ENCODE measurements at places on chromosomes 7 and 10. TPM values are rescaled to one million over a fixed set of nuclear protein-coding genes. Genes with fewer than 3 reads are reported as not detected.

The MCMBP gene
- total RNA-seq: 53.0 TPM

The RHOBTB1 gene
- 11.0 TPM for total RNA-seq

The AKR1B15 gene
- total RNA-seq: 11.5 TPM

The TBXAS1 gene
- total RNA-seq: 18.4 TPM

The JCAD gene
- 40.3 TPM for total RNA-seq

DNA sequence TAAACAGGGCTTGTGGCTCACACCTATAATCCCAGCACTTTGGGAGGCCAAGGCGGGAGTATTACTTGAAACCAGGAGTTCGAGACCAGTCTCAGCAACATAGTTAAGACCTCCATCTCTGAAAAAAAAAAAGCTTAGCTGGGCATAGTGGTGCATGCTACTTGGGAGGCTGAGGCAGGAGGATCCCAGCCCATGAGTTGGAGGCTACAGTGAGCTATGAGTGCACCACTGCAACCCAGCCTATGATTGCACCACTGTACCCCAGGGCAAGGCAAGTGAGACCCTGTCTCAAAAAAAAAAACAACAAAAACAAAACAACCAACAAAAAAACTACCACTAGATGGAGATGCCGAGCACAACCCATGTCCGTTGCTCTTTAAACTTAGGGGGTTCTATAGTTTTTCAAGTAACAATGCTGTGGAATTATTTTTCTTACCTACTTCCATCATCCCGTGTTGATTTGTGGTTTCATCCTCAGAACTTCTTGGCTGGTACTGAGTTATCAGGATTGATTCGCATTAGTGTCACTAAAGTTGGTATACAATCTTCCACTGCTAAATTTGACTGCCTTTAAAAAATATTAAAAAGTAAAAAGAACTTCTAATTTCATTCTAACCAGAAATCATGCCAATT is 12.2 kb upstream of the REPIN1 start:
- H3K4me3 ChIP-seq: no peak overlapping the region
- peaks cover 4% of the 10 kb centered on the region for H3K4me1 ChIP-seq

GRCh38 chr7:18230271-18230670 is 202.6 kb upstream of the PRPS1L1 start:
- no peaks in the 10 kb centered on the region for H3K27me3 ChIP-seq
- DNase-seq: no peak
- peaks cover 3% of the 10 kb centered on the region for H3K4me1 ChIP-seq
- H3K27ac ChIP-seq: no peak overlapping the region
- no peaks in the 10 kb centered on the region for H3K36me3 ChIP-seq
- H3K4me3 ChIP-seq: no peak overlapping the region

DNA sequence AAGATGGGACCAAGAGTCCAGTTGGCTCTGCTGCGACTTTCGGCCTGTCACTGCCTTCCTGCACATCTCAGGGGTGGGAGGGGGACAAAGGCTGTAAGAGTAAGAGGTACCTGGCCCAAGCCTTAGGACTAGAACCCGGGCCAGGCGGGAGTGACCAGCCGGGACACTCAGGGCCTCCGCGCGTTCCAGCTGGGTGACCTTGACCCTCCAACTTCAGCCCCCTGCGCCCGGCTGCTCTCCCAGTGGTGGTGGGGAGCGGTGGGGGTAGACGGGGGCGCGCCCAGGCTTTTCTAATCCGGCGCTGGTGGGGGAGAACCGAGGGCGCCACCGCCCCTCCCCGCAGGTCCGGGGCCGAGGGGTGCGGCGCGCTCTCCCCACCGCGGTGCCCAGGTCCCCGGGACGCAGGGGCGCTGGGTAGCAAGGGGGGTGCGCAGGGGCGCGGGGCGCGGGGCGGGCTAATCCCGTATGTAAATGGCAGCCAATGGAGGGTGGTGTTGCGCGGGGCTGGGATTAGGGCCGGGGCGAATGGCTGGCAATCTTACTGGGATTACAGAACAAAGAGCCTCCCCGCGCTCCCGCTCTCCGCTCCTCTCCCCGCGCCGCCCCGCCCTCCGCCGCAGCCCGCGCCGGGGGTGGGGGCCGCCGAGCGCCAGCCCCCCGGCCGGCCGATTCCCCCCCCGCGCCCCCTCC is at the start of gene GTF2IRD1:
GTF2IRD1 (plus strand) TSS at position 585 of the 690 bp plus-strand sequence. CDS start 54,175 bp downstream, outside the sequence.
- no peaks in the 10 kb centered on the region for H3K27me3 ChIP-seq
- no peaks in the 10 kb centered on the region for H3K36me3 ChIP-seq
- H3K4me1 ChIP-seq: peaks cover 31% of the 10 kb centered on the region
- peak within 1 kb of the TSS; percentile 97 for H3K27ac ChIP-seq
- DNase-seq: no peak

DNA sequence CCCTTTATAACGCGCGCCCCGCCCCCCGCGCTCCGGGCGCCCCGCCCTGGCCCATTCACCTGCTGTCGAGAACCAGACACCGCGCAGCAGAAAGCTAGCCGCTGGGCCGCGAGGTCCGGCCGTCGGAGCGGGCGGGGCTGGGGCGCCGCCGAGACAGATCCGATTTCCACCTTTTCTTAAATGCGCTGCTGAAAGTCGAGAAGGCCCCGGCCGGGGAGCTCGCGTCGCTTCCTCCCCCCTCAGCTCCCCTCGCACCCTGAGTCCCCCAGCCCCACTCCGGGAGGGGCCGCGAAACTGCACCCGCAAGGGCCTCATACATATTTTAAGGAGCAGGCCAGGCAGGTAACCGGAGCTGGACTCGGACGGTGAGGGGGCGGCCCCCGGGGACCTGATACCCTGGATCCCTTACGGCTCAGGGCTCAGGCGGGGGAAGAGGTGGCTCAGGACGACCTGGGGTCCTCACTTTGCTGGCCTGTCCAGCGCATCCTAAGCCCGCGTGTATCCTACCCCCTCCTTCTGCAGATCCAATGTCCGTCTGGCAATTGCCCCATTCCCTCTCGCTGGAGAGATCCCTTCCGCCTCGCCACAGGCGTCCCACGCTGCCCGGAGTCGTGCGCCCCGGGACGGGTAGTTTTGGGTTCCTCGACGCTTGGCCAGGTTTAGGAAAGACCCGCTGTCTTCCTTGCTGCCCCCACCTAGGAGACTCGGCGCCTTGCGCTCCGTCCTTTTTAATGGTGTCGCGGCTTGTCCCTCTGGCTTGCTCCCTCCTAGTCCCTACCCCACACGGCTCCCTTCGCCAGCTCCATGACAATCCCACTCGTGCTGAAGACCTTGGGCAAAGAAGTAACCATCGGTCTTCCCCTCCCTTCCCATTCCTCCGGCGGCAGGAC is 170.6 kb downstream of the UBE2H start:
- peaks cover 79% of the 10 kb centered on the region for H3K4me1 ChIP-seq
- H3K36me3 ChIP-seq: no peaks in the 10 kb centered on the region
- peaks cover 45% of the 10 kb centered on the region for H3K27me3 ChIP-seq
- DNase-seq: no peak

- H3K4me3 ChIP-seq: no peak overlapping the region
- no peaks in the 10 kb centered on the region for H3K36me3 ChIP-seq
- H3K27ac ChIP-seq: no peak overlapping the region
- H3K4me1 ChIP-seq: no peaks in the 10 kb centered on the region
Observed at GRCh38 chr10:23198940-23199767, 7.0 kb downstream of the PTF1A start.

DNA sequence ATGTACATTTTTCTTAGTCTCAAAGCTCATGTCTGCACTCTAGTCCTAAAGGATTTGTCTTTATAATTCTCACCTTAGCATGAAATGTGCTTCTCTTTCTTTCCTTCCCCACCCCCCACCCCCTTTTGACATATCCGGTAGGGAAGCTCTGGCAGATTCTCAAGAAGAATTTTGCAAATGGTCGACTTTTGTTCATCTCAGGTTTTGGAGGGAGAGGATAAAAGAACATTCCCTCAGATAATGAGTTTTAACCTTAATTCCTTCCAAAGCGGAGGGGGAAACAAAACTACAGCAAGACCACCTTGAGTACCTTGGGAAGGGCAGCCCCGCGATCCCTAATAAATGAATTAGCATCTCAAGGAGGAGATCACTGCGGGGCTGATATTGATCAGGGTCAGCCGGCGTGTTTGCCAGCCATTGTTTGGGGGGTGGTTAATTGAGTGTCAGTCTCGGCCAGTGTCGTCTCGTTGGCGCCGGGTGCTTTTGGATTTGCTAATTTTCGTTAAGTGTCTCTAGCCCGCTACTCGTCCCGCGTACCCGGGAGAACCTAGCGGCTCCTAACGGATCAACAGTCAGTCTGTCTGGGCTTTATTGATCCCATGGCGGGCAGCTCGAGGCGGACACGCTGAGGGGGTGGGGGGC is 874 bp upstream of the BAMBI start:
- peak; percentile 72 for DNase-seq
- peaks cover 25% of the 10 kb centered on the region for H3K4me1 ChIP-seq
- no peaks in the 10 kb centered on the region for H3K27me3 ChIP-seq

- H3K4me1 ChIP-seq: peaks cover 23% of the 10 kb centered on the region
- H3K27me3 ChIP-seq: no peaks in the 10 kb centered on the region
- H3K36me3 ChIP-seq: no peaks in the 10 kb centered on the region
- no peak for DNase-seq
Observed at GRCh38 chr10:79048639-79049550, 19.9 kb upstream of the ZMIZ1 start.

DNA sequence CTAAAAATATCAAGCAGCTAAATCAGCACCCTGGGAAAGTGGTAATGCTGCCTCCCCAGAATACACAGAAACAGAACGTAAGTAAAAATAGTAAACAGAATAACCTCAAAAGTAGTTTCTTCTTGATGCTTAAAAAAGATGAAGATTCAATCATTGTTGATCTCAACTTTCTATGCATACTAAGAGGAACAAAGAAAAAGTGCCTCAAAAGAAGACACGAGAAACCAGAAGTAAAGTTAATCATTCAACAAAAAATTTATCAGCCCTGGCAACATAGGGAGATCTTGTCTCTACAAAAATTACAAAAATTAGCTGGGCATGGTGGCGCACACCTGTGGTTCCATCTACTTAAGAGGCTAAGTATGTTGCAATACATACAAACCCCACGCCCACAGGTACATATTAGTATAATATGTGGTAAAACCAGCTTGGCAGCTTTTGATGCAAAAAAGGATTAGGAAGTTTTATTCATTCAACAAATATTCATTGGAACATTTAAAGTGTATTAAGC is 153.7 kb downstream of the NRBF2 start:
- H3K27ac ChIP-seq: no peak overlapping the region
- no peaks in the 10 kb centered on the region for H3K27me3 ChIP-seq

GRCh38 chr7:115971506-115971905 is 59.1 kb downstream of the TFEC start:
- no peaks in the 10 kb centered on the region for H3K27me3 ChIP-seq
- H3K36me3 ChIP-seq: no peaks in the 10 kb centered on the region
- H3K27ac ChIP-seq: no peak overlapping the region
- no peak for DNase-seq
- no peak overlapping the region for H3K4me3 ChIP-seq
